Stimulated activated CD8-positive, alpha-beta memory T cell treated with anti-CD3 and anti-CD28 coated beads, Interleukin-2, amount 100 ng/mL, for 1 hour (primary cell): ENCODE measurements at places on chromosomes 2 and 18.

GRCh38 chr2:27214941-27215340 is 2.2 kb upstream of the CAD start:
- no peak for DNase-seq

DNA sequence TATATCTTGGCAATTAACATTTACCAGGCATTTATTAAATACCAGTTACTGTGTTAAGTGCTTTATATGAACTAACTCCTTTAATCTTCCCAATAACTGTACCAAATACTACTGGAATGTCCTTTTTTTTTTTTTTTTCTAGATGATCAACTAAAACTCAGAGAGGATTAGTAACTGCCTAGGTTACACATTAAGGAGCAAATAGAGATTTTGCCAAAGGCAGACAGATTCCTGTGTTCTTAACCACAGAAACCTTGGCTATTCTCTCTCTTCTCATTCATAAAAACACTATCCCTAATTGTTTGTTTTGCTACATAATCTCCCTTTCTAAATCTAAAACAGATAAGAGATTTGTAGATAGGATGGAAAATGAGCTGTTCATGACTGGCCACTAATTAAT is 13.3 kb downstream of the DHX57 start:
- no peak for DNase-seq

- no peak for DNase-seq
Measured at GRCh38 chr18:79410171-79410641, 14.5 kb downstream of the NFATC1 start.

DNA sequence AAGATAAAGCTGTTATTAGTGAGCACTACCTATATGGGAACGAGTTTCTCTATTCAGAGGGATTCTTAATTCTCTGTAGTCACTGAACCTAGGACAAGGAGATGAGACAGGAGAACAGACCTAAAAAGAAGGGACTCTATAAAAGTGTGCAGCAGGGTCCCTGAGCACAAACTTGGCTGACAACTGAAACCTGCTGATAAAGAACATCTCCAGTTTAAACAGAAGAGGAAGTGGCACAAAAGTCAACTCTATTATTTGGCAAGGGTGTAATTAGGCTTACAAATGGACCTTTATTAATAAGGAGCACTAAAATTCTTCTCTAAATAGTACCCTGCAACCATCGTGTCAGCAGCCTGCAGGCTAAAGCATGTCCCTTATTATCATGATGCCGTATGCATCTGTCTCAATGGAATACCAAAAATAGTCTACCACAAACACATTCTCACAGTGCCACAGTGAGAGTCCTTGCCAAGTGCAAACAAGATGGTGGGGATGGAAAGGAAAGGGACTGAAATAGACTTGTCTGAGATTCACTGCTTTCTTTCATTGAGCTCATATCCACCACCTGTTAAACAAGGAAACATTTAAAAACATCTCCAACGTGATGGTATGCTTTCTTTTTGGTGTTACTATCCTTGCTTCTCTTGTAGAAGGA is 260.2 kb downstream of the INSIG2 start:
- no peak for DNase-seq

DNA sequence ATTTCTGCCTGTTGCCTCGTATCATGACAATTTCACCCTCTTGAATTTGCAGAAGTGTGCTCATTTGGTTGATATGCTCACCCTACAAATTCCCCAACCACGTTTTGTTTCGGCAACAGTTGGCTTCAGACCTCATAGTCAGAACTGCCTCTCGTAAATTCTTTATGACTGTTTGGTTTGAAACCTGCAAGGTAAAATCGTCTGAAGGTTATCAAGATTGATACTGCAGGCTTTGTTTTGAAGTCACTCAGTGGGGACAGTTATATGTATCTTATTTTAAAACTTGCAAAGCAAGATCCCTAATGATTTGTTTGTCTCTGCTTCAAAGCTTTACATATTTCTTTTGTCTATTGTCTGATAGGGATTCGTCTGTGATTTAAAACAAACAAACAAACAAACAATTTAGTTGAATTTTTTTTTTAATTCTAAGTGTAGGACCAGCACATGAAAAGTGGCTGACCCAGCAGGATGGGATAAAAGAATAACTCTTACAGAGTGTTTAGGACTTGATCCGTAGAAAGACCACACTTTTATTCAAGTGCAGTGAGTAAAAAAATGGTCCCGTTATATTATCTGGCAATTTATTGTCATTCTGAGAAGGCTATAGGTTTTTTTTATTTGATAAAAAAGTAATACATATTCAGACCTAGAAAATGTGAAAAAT is 45.7 kb upstream of the MYCN start:
- DNase-seq, result no peak

DNA sequence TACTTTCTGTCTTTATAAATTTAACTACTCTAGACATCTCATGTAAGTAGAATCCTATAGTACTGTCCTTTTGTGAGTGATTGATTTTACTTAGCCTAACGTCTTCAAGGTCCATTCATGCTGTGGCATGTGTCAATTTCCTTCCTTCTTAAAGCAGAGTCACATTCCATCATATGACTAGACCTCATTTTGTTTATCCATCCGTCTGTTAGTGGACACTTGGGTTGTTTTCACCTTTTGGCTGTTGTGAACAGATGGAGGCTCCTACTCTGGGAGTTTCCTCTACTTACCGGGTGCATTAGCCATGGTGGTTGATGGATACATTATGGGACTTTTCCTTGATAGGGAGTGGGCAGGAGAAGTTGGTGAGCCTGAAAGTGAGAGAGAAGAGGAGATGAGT is 6.4 kb upstream of the PDIA6 start:
- DNase-seq, result no peak

DNA sequence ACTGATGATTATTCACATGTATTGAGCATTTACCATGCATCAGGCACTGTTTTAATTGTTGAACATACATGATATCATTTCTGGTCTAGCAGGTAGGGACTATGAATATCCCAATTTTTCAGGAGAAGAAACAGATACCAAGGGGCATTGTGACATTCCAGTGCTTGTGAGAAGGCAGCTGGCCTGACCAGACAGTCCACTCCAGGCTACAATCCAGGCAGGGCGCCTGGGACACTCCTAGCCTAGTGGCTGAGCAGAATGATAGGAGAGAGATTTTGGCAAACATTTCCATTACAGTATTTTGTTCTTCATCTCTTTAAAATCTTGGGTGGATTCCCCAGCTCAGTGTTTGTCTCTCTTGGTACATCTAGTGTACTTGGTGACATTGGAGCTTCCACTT is 24.9 kb downstream of the ZNF892 start:
- DNase-seq, result no peak

DNA sequence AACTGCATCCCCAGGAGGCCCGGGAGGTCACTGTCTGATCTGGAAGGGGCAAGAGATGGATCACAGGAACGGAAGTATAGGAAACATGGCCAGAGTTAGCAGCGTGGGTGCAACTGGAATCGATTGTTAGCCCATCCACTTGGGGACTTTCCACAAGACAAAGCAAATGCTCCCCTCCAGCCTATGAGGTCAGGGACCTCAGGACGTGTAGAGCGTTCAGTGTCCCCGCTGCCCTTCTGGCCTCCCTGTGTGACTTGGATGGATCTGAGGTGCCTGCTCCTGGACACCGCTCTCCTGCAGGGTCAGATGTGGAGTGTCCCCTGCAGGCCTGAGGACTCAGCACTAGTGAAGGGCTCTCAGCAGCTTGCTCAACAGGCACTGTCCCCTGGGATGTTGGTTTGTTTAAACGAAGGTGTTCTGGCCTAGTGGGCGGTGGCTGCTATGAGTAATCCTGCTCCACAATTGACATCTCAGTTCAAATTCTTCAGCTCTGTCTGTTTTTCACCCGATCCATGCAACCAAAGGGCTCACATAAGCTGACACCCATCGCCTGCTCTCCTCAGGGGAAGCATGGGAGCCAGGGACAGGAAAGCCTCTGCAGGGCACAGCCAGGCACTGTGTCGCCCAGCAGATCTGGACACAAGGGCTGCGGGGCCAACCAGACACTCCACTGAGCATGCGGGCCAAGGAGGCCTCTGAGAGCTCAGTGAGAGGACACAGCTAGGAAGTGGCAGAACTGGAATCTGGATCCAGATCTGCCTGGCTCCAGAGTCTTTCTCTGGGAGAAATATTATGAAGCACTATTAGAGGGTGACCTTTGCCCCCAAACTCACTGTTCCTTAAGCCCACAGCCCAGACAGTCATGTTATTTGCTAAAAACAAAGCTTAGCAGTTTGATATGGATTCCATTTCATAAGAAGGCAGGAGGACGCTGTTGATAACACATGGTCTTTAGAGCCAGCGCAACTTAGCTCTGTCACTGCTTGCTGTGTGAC is 78.5 kb downstream of the RHOB start:
- DNase-seq, result no peak

DNA sequence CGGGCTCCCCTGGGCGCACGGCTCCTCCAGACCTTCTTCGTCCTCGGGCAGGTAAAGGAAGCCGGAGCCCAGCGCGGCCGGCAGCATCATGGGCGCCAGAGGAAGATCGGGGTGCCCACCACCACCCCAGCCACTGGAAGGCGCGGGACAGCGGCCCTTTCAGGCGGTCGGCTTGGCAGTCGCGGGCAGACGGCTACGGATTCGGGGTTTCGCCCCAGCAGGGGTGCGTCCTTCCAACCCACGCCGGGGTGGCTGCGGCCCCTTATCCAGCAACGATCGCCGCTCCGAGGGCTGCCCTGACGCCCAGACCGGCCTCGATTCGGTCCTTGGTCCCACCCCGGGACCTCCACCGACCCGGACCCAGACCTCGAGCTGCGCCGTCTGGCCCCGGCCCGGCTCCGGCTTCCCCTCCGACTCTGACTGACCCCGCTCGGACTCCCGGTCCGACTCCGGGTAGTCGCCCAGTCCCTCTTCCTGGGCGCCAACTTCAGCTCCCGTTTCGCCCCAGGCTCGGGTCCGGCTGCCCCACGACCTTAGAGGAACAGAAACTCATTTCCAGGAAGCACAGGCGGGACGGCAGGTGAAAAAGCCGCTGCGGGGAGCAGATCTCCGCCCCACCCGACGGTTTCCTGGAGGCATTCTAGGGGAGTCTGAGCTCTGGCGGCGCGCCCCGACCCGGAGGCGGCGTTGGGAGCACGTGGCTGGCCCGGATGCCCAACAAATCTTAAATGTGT is 30.2 kb upstream of the SSB start:
- DNase-seq, result no peak

GRCh38 chr2:42261518-42262195 is 92.5 kb downstream of the EML4 start:
- DNase-seq, result no peak

- DNase-seq, result no peak
Measured at GRCh38 chr2:235737840-235738239, 244.0 kb downstream of the AGAP1 start.

DNA sequence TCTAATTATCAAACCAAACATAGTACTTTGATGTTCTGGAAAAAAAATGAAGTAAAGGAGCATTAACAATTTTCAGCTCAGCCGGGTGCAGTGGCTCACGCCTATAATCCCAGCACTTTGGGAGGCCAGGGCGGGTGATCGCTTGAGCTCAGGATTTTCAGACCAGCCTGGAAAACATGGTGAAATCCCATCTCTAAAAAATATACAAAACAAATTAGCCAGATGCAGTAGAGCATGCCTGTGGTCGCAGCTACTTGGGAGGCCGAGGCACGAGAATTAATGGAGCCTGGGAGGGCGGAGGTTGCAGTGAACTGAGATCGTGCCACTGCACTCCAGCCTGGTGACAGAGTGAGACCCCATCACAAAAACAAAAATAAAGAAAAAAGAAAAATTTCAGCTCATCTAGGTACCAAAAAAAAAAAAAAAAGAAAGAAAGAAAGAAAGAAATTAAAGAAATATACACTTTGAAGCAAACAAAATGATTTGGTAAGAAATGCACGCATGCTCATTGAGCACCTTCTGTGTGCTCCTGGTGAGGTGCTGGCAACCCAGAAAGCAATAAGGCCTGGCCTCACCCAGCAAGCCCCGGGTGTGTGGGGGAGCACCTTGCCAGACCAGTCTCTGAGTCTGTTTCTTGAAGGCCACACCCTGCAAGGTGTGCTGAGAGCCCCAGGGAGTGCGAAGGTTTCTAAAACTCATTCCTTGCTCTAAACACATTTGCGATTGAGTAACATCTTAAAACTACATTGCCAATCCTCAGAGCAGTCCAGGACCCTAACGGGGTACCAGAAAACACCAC is 133.5 kb downstream of the TFCP2L1 start:
- DNase-seq, result no peak

DNA sequence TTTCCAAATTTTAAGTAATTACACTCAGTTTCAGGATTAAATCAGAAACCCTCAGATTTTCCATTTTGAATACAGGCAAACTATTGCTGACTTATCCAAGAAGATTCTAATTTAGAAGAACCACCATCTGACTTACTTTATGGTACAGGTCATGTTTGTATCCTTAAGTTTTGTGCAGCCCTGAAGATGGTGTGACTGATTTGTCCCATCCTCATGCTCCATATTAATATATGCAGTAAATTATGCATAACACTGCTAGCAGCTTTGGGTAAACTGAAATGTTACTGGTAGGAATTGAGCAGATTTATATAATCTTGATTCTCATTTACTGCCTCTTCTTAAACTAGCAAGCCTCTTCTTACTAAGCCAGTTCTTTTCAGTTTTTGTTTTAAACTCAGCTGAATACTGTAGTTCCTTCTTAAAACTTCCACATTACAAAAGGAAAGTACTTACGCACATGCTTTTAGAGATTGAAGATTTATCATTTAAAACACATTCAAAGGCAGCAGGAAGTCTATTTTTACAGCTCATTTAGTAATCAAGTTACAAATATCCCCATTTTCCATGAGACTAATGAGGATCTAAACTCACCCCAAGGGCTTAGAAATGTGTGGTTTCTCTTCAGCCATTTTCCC is 25.7 kb downstream of the MEX3C start:
- no peak for DNase-seq

DNA sequence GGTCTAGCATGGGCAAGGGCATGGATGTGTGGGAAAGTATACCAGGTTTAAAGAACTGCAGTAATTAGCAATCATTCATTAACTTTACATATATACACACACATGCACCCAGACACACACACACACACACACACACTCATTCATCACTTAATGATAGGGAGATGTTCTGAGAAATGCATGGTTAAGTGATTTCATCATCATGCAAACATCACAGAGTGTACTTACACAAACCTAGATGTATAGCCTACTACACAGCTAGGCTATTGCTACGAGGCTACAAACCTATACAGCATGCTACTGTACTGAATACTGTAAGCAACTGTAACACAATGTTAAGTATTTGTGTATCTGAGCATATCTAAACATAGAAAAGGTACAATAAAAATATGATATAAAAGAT is 83.6 kb downstream of the COLEC12 start:
- no peak for DNase-seq

- DNase-seq, result no peak
Measured at GRCh38 chr18:55372209-55372608, 215.8 kb downstream of the TCF4 start.

DNA sequence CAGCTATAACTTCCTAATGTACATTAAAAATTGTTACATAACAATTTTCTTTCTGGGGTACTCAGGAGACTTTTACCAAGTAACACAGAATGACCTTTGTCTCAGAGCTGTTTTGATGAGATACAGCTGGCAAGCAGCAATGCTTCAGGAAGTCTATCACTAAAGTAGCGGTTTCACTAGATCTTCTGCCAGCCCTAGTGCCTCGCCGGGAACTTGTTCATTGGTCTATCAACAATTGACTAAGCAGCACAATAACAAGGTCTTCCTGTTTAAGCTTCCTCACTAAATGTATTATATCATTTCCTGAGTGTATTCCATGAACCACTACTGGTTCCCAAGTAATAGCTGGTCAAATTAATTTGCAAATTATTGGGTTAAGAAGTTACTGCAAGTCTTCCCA is 69.2 kb downstream of the TRIP12 start:
- DNase-seq, result peak; percentile 11

GRCh38 chr2:140128909-140129308 is 1348.7 kb upstream of the NXPH2 start:
- DNase-seq, result no peak

GRCh38 chr2:46048693-46049092 is 248.5 kb upstream of the EPAS1 start:
- no peak for DNase-seq
